B cell (primary cell): ENCODE measurements at places on chromosomes 2 and 18.
A peak's percentile ranks its signal among the peaks of the same experiment; 100 is the strongest.

GRCh38 chr2:28334527-28334894, 58.1 kb upstream of the FOSL2 start:
- DNase-seq: no peak

GRCh38 chr18:23356915-23357601, 96.0 kb upstream of the RIOK3 start:
- no peak for DNase-seq

- DNase-seq: no peak
Measured at GRCh38 chr2:43518181-43518580, 77.7 kb downstream of the THADA start.

DNA sequence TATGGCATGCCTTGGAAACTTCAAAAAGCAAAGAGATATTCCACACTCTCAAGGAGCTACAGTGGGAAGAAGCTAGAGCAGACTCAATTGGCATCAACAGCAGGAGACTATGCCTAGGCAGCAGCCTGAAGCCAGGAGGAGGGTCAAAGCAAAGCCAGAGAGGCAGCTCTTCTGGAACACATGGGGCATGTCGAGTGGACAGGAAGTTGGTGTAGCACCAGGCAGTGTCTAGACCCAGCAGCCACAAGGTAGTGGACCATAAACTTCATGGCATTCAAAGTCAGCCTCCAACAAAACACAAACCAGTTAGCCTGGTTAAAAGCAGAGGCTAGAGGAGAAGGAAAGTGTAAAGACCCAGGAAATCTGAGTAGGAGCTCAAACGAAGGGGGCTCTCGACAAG, 311.2 kb upstream of the PKDCC start:
- DNase-seq: no peak

DNA sequence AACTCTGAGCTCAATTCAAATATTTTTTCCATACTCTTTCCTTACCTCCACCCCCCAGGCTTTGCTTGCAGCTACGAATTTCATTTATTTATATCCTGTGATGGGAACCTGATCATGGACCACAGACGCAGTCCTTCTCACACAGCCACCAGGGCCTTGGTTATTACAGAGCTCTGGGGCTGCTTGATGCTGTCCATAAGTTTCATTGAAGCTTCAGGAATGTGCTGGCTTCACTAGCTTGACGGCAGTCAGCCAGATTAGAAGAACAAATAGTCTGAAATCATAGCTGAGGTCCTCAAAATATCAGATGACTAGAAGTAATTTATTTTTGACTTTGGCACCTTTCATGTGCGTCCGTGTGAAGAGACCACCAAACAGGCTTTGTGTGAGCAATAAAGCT, 104.9 kb downstream of the VWA3B start:
- no peak for DNase-seq

DNA sequence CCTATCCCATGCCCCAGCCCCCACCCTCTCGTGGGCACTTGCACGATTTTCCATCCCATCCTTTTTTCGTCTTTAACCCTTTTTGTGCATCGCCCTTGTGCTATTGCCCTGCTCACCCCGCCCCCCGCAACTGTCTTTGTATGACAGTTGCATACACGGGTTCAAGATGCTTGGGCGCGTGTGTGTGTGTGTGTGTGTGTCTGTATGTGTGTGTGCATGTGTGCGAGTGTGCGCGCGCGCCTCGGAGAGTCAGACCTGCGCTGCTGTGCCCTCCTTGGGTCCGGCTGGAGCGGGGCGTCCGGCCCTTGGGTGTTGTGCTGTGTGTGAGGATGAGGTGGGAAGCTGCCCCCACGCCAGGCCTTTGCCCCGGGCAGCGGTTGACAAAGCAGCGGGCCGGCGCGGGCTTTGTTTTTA, 230.7 kb downstream of the HAUS1 start:
- no peak for DNase-seq

DNA sequence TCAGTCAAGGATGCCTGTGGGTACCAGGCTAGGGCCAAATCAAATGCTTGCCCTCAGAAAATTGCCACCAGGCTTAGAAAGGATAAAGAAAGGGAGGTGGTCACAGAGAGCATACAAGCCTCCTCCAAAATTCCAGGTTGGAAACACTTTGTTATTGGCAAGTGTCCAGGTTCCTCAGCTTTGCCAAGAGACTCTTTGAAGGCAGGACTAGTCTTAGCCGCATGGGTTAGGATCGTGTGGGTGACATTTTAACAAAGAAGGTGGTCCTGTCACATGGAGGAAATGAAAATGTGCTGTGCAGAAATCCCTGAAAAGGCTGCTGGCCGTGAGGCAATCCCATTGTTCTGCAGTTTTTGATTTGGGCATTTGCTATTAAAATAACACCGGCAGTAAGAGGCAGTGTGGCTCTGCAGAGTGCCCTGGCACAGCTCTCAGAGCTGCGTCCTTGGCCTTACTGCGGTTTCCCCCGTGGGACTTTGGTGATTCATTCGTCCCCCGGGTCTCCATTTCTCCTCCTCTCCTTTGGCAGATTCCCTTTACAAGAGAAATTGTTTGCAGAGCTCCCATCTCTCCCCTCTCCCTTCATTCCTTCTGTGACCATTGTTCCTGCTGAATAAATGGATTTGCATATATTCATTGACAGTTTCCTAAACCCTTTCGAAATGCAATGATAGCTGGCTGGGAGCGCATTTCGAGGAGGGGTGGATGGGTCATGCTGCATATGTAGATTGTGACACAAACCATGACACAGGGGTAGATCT, 187.3 kb downstream of the VAPA start:
- DNase-seq: no peak

- no peak for DNase-seq
Measured at GRCh38 chr2:103792042-103792441, 1030.2 kb downstream of the TMEM182 start.

GRCh38 chr2:204359076-204359475, 186.2 kb upstream of the PARD3B start:
- no peak for DNase-seq

DNA sequence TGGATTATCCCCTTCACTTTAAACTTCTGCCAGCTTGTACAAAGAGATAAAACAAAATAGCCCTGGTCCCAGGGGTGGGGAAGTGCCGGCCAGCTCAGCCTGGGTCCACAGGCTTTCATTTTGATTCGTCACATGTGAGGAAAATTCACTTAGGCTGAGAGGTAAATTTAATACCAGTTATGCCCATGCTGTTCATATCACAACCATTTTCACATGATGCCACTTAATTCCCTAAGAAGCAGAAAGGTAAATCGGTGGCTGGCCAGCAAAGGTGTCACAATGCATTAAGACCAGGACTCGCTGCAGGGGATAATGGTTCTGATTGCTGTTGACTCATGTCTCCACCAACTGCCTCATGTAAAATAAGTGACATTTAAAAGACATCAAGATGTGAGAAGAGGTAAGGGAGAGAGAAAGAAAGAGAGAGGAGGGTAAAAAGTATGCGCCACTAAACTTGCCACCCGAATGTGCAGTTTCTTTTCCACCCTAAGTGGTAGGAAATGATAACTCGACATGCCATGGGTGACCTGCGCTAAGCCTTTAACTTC, 261.0 kb upstream of the SIX3 start:
- DNase-seq: no peak

- DNase-seq: no peak
Measured at GRCh38 chr18:78242806-78243205, 736.8 kb upstream of the SALL3 start.

DNA sequence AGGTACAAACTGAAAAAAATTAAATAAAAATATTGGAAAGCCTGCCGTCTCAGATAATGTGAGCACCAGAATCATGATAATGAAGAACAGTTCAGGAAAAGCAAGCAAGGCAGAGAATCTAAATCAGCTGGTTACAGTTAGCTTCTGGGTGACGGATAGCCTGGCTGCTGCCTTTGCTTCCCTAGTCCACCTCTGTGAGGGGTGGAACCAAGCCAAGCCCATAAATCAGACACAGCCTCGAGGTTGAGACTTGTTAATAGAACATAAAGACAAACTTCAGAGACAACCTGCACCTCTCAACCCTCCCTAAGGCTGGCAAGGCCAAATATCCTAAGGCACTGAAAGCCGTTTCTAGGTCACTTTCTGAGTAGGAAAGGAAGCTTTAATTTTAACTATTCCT, 334.7 kb upstream of the SLC39A10 start:
- DNase-seq: no peak

GRCh38 chr2:128416109-128416785, 97.6 kb upstream of the HS6ST1 start:
- no peak for DNase-seq

GRCh38 chr18:36688020-36688965, 140.5 kb downstream of the TPGS2 start:
- DNase-seq: peak; percentile 35

DNA sequence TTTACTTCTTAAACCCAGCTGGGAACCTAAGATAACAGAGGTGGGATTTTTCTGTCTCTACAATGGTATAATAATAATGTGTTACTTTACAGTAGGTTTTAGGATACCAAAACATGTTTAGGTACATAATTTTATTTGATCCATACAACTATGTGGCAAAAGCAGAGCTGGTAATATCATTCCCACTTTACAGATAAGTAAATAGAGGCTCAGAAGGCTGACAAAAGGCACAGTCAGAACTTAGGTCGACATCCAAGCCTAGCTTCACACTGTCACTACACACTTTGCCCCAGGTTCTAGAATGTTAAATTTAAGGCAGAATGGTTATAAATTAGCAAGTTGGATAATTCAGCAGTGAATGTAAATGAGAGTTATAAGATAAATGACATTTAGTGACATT, 189.6 kb upstream of the PARD3B start:
- DNase-seq: no peak

DNA sequence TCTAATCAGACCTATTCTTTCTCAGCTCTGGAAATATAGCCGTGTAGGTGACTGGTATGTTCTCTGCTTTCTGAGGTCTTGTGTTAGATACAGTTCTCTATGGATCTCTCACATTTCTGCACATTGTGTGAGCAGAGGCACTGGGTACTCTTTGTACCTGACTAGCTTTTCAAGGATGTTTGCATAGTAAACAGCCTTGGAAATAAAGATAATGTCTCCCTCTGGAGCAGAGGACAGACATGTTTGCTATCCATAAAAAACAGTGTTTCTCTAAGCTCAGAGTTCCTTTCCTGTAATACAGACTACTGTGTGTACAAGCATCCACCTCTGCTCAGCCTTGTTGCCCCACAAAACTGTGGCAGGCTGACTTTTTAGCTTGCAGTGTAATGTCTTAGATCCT, 279.2 kb downstream of the CTNNA2 start:
- no peak for DNase-seq

- DNase-seq: peak; percentile 8
Measured at GRCh38 chr2:95025406-95026319, at the start of gene MAL. TSS of gene MAL (plus strand) at chr2:95025708. CDS start at chr2:95025793, 85 bp downstream.

DNA sequence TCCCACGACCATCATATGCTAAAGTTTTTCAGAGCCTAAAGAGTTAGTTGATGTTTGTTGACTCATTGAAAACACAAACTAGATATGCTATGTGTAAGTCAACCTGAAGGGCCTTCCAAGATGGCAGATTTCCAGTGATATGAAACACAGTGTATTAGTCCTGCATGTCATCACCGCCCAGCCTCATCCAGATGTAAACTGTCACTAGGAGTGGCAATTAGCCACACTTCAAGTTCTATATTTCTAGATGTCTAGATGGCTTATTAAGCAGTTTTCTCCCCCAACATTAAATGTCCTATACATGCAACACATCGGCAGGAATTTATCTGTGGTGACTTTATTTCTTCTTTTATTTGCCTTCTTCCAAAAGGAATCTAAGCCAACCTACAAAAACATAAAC, 444.1 kb upstream of the SMIM21 start:
- no peak for DNase-seq

DNA sequence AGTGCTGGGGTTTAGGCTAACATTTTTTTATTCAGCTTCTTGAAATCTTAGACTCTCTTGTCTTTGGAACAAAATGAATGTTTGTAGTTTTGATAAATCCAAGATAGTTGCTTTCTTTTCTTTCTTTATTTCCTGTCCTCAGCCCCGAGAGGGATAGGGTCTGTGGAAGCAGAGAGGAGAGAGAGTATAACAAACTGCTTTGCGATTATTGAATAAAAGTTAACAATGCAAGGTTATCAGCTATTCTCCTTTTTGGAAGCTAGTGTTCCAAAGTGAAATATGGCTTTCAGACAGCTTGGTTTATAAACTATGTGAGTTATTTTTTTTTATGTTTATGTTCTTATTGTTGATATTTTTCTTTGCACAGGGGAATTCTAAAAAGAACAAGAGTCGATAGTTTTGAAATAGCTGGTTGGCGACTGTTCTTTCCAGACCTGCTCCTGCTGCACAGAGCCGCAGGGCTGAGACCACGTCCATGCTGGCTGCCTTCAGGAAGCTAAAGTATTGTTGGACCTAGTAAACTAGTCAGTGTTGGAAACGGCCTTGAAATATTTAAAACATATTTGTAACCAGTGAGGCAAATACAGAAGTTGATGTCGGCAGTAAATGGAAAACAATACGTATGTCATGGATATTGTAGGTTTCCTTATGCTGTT, 15.5 kb upstream of the STON1 start:
- no peak for DNase-seq

- DNase-seq: peak; percentile 19
Measured at GRCh38 chr2:80073134-80073561, 231.4 kb downstream of the LRRTM1 start.

GRCh38 chr18:49479381-49480137, 7.5 kb downstream of the C18orf32 start:
- no peak for DNase-seq

DNA sequence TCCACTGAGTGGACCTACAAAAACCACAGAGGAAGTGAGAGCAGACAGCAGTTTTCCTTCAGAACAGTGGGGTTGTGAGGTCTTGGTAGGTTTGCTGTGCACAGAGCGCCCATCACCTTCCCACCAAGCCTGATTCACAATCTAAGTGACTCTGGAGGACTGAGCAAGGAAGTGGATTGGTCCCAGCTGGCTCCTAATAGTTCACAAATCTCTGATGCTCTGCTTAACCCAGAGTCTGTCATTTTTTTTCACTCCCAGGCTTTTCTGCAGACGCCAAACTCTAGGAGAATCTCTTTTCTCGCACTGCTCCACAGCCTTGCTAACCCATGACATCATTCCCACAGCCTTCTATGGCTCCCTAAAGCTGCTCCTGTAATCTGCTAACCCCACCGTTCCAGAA, 280.4 kb downstream of the C1D start:
- DNase-seq: no peak
